Mesenteric fat pad (tissue), 1 donor: ENCODE measurements at places on chromosomes 16 and 17. TPM values are rescaled to one million over a fixed set of nuclear protein-coding genes. Genes with fewer than 3 reads are reported as not detected.

GRCh38 chr16:51405361-51405760, 254.3 kb upstream of the SALL1 start:
- no peak for DNase-seq

- DNase-seq, result no peak
Observed at GRCh38 chr16:20610211-20610891, 34.2 kb upstream of the ACSM2B start.

Gene SLC9A5
- 0.55 TPM for total RNA-seq

DNA sequence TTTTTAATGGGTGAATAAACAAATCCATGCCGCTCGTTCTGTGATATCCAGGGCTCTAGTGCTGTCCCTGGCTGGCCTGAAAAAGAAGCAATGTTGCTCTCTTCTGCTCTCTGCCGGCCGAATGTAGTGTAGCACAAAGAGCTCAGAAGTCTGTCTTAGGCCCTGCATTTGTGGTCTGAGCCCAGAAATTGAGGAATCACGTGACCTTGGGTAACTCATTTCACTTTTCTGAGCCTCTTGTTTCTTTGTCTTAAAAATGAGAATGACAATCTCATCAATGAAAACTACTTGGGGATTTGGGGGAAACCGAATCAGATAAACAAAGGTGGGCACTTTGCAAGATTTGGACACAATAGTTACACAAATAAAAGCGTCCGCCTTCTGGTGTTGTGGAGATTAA, 381.6 kb upstream of the ASIC2 start:
- DNase-seq, result no peak

DNA sequence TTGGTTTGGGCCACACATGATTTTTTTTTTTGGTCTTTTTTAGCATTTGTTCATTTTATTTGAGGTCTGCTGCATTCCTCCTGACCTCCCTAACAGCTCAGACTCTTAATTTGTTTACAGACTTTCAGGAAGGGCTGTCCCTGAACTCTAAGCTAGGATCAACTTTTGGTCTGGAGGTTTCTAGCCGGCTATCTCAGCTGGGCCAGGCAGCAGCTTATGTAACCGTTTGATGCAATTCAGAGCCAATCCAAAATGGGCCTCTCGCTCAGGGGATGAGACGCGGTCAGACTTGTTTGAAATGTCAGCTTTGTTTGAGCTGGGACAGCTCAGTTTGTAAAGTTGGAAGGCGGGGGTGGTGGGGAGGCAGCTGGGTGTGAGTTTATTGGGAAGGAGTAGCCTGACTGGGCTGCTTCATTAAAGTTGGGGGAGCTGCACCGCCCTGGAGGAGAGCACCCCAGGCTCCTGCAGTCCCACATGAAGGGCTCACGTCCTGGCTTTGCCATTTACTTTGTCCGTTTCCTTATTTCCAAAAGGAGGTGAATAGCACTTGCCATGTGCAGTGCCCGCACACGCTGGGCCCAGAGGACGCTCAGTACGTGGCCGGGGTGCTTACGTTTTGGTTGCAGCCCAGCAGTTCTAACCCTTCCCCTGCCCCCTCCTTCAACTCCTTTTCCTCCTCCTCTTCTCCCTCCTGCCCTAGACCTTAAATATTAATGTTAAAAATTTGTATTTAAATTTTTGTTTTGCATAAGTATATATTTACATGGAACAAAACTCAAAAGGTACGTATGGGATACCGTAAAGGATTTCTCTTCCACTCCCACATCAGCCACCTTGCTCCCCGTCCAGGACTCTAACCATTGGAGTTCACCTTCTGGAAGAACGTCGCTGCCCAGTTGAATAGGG, 121.2 kb downstream of the SNX29 start:
- no peak for DNase-seq

- no peak for DNase-seq
Observed at GRCh38 chr16:2152695-2153506, 2.7 kb upstream of the TRAF7 start.

Gene HNF1B
- total RNA-seq, result not detected

- no peak for DNase-seq
Observed at GRCh38 chr17:76498876-76499251, 2.4 kb downstream of the RHBDF2 start.

DNA sequence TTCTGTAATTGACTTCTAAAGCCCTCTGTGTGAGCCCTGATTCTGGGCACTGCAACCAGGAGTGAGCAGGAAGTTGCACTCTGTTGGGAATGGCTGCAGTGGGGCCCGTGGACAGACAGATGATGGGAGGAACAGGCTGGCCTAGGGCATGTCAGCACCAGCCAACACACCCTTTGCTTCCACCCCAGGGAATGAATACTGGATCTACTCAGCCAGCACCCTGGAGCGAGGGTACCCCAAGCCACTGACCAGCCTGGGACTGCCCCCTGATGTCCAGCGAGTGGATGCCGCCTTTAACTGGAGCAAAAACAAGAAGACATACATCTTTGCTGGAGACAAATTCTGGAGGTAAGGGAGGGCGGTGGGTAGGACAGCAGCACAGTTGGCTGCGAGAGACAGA, 10.8 kb upstream of the LPCAT2 start:
- DNase-seq, result no peak

- DNase-seq, result no peak
Observed at GRCh38 chr17:47949946-47950345, 7.7 kb downstream of the PRR15L start.
